NCI-H748 treated with DMSO at 0.1 percent for 48 hours (cell line): ENCODE measurements at places on chromosomes 16 and 17.

- DNase-seq: no peak
Measured at GRCh38 chr16:57773655-57774295, 28.5 kb downstream of the KIFC3 start.

- no peak for DNase-seq
Measured at GRCh38 chr17:42055027-42055426, 4.6 kb upstream of the C17orf113 start.

GRCh38 chr17:56292010-56292409 lies 138.7 kb downstream of the ANKFN1 start:
- DNase-seq: no peak

GRCh38 chr16:66324815-66325515 lies 41.5 kb upstream of the CDH5 start:
- no peak for DNase-seq

- no peak for DNase-seq
Measured at GRCh38 chr16:21218153-21218552, 6.8 kb upstream of the ZP2 start.

GRCh38 chr17:58666858-58667267 lies 25.0 kb downstream of the TEX14 start:
- DNase-seq: no peak

- no peak for DNase-seq
Measured at GRCh38 chr17:1880851-1881630, 51.2 kb downstream of the RPA1 start.

GRCh38 chr17:49830605-49831004 lies 17.3 kb downstream of the TAC4 start:
- DNase-seq: no peak

DNA sequence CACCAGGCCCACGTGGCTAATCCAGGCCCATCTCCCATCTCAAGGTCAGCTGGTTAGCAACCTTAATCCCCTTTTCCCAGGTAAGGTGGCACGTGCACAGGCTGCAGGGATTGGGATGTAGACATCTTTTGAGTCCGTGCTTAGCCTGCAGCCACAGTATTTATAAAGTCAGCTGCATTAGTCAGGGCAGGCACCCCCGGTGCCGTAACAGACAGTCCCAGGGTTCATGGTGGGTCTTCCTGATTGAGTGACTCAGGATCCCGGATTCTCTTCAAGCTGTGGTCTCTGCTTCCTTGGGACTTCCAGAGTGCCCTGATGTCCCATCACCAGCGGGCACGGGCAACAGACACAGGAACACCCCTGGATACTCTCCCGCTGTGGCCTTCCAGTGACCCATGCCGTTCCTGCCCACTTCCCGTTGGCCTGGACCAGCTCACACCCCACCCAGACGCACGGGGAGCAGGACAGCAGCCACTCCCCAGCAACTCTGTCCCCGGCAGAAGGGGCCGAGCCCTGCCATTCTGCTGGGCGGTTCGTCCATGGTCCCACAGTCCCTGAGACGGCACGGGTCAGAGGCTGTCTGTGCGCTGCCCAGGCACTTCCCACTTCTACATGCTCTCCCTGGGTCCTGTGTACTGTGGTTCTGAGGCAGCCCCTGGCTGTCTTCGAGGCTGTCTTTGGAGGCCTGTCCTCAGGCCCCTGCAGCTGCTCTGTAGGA lies 248.6 kb upstream of the GSE1 start:
- no peak for DNase-seq

DNA sequence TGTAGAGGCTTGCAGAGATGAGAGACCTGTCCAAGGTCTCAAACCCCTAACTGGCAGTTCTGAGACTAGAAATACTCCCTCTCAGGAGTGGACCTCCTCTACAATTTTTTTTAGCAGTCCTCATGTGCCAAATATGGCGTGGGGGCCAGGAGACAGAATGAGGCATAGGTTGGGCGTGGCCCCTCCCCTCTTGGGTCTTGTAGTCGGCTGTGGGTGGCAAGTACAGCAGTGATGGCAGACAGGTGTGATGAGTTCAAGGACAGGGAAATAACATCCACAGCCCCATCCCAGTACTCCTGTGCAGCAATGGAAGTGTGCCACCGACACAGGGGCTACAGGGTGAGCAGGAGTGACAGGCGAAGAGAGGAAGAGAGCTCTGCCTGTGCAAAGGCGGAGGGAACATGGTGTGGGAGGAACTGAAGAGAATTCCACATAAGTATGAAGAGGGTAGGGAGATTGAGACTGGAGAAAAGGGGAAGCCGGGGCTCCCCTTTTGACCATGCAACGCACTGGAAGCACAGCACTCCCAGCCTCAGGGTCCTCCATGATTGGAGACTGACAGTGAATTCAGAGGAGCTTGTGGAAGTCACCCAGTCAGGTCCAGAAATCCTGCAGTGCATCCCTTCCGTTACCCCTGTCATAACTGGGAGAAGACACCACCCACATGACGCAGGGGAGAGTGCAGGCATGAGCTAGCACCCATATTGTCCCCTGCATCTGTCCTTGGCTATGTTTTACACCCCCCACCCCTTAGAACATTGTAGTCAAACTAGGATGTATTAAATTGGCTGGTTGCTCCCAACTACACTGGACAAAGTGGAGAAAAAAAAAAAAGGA lies 14.8 kb upstream of the CETP start:
- DNase-seq: no peak

GRCh38 chr16:54652201-54652770 lies 278.4 kb upstream of the IRX5 start:
- DNase-seq: no peak

DNA sequence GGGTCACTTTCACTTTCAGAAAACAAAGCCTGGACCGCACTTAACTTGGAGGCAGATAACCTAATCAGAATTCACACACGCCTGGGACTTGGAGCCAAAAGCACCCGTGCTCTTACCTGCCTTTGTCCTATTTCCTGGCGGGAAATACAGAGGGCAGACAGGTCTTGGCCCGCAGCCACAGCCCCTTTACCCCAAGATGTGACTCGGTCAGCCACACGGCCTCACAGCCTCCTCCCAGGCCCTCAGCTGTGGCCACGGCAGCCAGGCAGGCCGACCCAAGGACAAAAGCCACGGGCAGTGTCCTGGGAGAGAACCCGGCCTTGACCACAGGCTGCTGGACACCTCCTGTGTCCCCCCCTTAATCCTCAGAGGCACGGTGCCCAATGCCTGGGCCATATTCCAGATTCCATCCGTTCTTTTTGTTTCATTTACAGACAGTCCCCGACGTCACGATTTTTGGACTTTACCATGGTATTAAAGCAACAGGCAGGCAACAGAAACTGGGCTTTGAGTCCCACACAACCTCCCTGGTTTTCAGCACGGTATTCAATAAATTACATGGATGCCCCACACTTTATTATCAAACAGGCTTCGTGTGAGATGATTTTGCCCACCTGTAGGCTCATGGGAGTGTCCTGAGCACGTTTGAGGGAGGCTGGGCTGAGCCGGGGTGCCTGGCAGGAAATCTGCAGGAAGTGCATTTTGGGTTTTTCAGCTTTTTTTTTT lies 30.1 kb upstream of the GAA start:
- DNase-seq: no peak

DNA sequence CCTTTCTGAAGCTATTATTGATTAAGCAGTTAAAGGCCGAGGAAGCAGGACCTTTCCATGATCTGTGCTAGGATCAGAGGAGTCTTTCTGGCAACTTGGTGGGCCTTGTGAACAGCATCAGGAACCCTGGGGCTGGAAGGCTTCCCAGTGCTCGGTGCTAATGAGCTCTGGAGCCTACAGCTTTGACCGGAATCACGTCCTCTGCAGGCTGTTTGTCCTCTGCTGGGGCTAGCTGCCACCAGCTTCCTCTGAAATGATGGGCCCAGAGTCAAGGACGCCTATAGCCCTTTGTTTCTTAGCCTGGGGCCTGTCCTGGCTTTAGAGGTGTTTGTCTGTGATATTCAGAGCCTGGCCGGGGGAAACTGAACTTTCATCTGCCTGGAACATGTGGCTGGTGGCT lies 111.6 kb downstream of the SHISA9 start:
- DNase-seq: no peak

GRCh38 chr17:35865412-35866340 lies 3.0 kb downstream of the HEATR9 start:
- no peak for DNase-seq

DNA sequence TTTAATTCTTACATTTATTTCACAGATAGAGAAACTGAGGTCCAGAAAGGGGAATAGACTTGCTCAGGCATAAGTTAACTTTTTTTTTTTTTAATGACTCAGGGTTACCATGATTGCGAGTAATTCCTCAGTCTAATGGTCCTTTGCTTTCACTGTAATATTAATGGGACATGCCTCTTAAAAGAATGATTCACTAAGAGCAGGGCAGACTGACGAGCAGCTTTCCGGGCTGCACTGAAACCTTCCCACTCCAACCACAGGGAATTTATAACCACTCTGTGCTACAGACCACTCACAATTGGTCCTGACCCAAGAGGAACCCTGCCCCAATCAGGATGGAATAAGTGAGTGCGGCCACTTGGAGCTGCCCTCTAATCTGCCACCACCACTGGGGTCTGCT lies 5.7 kb downstream of the HOXB2 start:
- no peak for DNase-seq
